ENCODE measurements at places on chromosomes 6 and 20.

- no peak for DNase-seq
These were observed 5.2 kb downstream of the SRSF6 start for GRCh38 chr20:43462660-43463526.

GRCh38 chr6:32816746-32817204, at the start of gene HLA-DOB:
Gene HLA-DOB (minus strand): TSS chr6:32817002. CDS start chr6:32816951, 51 bp downstream.
- DNase-seq: no peak

- DNase-seq: no peak
These were observed 50.2 kb upstream of the IFNGR1 start for GRCh38 chr6:137269347-137269746.

GRCh38 chr20:20524756-20525155, 156.9 kb downstream of the INSM1 start:
- no peak for DNase-seq

DNA sequence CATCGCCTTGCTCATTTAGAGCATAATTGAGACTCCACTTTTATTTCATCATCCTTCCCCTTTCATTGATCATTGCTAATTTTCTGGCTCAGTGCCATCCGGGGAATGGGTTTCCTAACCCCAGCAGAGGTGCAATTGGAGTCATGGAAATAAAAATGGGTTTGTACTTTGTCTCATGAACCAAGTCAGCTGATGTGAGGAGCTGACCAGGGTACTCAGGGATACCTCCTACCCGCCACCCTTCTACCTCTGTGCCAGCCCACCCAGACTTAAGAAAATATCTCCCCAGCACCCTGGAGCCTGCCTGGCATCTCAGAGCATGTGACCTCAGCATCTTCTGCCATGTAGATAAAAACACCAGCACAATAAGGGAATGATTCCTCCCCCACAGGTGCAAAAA, 59.1 kb upstream of the MAFB start:
- no peak for DNase-seq
